Activated T-cell treated with anti-CD3 and anti-CD28 coated beads, Interleukin-2, amount 50 U/mL, for 4 hours (primary cell): ENCODE measurements at places on chromosomes 12 and 14.

DNA sequence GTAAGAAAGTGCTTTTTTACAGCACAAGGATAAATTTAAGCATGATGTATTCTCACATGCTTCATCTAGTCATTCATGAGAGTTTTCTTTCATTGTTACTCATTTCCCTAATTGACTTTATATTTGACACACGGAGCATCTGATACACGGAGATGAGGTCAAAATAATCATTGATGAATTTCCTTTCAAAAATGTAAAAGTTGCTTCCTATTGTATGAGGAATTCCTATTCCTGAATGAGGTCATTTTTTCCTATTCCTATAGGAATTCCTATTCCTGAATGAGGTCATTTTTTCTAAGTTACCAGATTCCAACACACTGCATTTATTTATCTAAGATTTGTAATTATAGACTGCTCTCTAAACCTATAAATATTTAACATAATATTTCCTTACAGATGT is 316.7 kb upstream of the KITLG start:
- no peak for DNase-seq

GRCh38 chr12:96457191-96457930 is 32.0 kb upstream of the CFAP54 start:
- DNase-seq = no peak

- DNase-seq = no peak
These were observed 390.2 kb downstream of the LRIG3 start for GRCh38 chr12:58529897-58530741.

GRCh38 chr14:61421212-61421923 is 100.0 kb downstream of the PRKCH start:
- DNase-seq = no peak

DNA sequence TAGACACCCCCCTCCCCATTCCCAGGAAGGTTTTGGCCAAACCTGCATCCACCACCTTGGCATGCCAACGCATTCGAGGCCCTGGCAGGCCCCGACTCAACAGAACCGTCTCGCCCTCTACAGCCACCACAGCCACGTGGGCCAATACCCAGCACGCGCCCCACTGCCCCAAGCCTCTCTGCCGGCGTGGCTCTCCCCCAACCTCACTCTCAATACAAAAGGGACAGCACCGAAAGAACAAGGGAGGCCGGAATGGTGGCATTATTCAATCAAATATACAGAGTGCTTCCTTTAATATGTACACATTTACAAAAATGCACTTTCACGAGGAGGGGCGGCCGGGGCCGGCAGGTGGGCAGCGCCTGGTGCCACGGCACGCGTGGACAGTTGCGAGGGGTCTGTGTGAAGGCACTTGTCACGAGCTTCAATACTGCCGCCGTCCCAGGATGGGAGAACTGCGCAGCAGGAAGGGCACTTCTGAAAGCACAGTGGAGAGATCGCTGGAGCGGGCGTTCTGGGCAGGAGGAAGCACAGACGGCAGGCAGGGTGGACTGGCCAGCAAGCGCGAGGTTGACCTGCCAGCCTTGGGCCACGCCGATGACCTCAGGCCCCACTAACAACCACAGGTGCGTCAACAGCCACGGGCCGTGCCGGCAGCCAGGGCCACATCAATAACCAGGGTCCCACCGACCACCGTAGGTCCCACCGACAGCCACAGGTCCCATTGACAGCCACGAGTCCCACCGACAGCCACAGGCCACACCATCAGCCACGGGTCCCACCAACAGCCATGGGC is 26.9 kb downstream of the JAG2 start:
- DNase-seq = no peak

DNA sequence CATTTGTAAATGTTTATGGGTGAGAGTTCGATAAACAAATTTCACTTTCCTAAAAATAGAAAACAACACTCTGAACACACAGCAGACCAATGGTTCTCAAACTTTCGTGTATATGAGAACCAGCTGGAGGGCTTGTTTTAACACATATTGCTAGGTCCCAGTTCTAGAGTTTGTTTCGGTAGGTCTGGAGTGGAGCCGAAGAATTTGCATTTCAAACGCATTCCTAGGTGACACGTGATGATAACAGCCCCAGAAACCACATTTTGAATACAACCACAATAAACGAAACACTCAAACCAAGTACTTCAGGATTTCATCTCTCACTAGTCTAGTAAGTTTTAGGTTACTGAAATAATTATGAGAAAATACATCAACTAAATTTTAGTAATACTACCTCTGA is 17.1 kb downstream of the SEC23A start:
- DNase-seq = no peak

DNA sequence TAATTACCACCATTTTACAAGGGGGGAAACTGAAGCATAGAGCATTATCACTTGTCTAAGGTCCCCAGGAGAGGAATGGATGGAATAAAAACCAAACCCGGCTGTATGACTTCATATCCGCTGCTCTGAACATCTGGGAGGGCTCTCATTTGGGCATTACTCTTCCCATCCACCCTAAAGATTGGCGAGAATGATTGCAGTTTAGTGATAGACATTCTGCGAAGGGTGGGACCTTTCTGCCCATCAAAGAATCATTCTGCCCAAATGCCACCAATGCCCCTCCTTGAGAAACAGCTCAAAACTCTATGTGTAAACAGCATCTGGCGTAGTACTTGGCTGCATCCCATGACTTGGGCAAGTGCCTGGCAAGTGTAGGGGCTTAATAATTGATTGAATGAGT is 11.6 kb downstream of the CHST11 start:
- no peak for DNase-seq

GRCh38 chr14:105314287-105315200 is at the start of gene PACS2:
TSS of gene PACS2 (plus strand) at chr14:105314748. CDS start at chr14:105314919, 171 bp downstream.
- peak; percentile 69 for DNase-seq

DNA sequence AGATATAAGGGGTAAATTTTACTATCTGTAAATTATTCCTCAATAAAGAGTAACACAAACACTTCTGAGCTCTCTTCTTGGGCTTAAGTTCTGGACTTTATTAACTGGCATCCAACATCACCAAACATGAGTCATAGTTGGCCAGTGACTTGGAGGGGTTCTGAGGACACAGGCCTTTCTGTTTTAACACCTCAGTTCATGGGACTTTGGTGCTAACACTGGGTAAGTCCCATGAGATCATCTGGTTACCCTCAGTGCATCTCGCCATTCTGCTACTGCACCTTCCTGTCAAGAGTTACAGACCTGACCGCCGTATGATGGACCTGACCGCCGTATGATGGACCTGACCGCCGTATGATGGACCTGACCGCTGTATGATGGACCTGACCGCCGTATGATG is 9.9 kb downstream of the SLC15A4 start:
- DNase-seq = no peak

GRCh38 chr12:91967590-91967989 is 178.1 kb downstream of the BTG1 start:
- no peak for DNase-seq

DNA sequence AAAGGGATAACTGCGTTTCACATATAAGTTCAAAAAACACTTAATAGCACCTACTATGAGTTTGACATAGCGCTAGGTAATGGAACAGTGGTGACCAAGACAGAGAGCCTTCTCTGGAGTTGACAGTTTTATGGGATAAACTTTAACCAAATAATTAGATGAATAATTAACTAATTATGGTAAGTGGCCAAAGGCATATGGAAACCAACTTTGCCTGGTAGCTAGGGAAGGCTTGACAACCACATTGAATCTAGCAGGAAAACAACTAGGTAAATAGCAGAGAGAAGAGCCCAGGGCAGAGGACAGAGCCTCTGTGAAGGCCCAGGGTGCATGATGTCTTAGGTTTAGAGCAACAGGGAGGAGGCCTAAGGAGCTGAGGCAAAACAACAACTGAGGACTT is 52.1 kb downstream of the DUSP16 start:
- no peak for DNase-seq

DNA sequence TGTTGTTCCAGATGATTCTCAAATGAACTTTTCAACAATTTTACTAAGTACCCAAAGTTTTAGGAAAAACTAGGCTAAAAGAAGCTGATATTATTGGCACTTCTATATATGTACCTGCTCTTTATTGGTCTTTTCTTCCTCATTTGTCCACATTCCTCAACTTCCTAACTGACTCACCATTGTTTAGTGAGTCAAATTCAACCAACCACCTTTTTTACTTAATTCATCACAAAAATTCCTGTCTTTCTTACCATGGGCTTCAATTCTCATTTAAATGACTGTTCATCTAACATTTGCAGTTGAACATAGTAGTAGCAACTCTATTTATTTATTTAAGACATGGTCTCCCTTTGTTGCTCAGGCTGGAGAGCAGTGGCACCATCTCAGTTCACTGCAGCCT is 47.6 kb upstream of the SLC2A13 start:
- no peak for DNase-seq

DNA sequence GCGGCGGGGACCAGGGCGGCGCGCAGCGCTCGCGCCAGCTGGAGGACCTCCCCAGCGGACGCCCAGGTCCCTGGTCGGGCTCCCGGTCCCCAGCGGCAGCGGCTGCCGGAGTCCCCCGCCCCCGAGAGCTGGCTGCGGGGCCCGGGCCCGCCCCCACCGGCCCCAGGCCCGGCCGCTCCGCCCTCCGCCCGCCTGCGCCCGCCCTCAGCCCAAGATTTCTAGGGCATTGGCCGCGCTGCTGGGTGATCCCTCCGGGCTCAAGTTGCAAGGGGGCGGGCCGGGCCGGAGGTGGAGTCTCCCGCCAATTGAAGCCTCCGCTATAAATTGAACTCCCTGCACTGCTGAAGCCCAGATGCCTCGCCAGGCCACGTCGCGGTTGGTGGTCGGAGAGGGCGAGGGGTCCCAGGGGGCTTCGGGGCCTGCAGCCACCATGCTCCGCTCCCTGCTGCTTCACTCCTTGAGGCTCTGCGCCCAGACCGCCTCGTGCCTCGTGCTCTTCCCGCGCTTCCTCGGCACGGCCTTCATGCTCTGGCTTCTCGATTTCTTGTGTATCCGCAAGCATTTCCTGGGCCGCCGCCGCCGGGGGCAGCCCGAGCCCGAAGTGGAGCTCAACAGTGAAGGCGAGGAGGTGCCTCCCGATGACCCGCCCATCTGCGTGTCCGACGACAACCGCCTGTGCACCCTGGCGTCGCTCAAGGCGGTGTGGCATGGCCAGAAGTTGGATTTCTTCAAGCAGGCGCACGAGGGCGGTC is at the start of gene DIO3:
Gene DIO3 (plus strand): TSS at position 351 of the 752 bp plus-strand sequence.
- no peak for DNase-seq

DNA sequence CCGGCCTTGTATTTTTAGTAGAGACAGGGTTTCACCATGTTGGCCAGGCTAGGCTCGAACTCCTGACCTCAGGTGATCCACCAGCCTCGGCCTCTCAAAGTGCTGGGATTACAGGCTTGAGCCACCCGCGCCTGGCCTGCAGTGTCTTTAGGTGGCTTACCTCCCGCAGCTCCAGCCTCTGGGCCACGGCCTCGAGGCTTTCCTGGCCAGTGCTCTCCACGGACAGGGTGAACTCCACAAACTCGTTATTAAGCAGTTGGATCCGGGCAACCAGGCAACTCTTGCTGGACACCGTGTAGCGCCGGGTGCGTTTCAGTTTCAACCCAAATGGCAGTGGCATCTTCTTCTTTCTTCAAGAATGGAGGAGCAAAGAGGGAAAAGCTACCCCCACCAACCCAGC is 4.7 kb downstream of the PTPN21 start:
- no peak for DNase-seq

- no peak for DNase-seq
These were observed 13.4 kb upstream of the PTGDR start for GRCh38 chr14:52254086-52254485.

- DNase-seq = no peak
These were observed 47.6 kb upstream of the RBM19 start for GRCh38 chr12:114013575-114014345.

- no peak for DNase-seq
These were observed 3.2 kb downstream of the SIX6 start for GRCh38 chr14:60512126-60512525.

DNA sequence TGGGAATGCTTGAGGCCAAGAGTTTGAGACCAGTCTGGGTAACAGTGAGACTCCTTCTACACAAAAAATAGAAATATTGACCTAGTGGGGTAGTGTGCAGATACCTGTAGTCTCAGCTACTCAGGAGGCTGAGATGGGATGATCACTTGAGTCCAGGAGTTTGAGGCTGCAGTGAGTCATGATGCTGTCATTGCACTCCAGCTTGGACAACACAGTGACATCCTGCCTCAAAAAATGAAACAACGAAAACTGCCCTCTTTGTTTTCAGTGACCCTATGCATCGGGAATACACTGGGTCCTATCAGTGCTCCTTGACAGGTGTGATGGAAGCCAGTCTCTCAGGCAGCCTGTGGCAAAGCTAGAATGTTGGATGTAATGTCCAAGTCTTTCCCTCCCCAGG is 311.5 kb upstream of the OR4E1 start:
- no peak for DNase-seq

GRCh38 chr12:107759410-107759809 is 1.5 kb downstream of the PRDM4 start:
- DNase-seq = no peak

- DNase-seq = peak; percentile 65
These were observed 68.0 kb downstream of the CCDC88C start for GRCh38 chr14:91349481-91350074.

GRCh38 chr12:52007158-52007921 is 594 bp downstream of the TAMALIN start:
- peak; percentile 51 for DNase-seq

- no peak for DNase-seq
These were observed 3.1 kb downstream of the CDH24 start for GRCh38 chr14:23054000-23054811.

- peak; percentile 22 for DNase-seq
These were observed 442.6 kb downstream of the DPF3 start for GRCh38 chr14:72451054-72451972.

DNA sequence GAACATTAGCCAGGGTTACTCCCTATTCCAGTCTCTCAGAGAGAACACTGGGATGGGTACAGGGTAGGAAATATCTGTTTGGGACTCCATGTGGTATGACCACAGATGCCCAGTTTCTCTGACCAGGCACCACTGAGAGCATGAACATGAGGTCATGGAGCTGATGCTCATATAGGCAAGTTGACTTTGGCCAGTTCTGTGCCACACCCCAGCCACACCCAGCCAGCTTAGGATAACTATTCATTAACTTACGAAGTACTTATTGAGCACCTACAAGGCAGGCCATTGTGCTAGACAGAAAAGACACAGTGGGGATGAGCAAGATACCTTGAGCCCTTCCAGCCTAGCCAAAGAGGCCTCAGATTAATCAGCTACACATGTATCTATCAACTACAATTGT is 262.5 kb downstream of the DPF3 start:
- no peak for DNase-seq

- no peak for DNase-seq
These were observed 28.7 kb downstream of the CLIP1 start for GRCh38 chr12:122393817-122394216.
